SK-N-SH (cell line): ENCODE measurements at places on chromosomes 2 and 18. TPM values are rescaled to one million over a fixed set of nuclear protein-coding genes. Genes with fewer than 3 reads are reported as not detected.

The PAX8 gene
- polyA plus RNA-seq, result 0.08 and 0.23 TPM in 2 replicates

The LINC00305 gene
- not detected in 2 replicates for polyA plus RNA-seq

The SIX3 gene
- 0.58 and 0.67 TPM in 2 replicates for polyA plus RNA-seq

The CACNB4 gene
- polyA plus RNA-seq, result 0.10 and 0.18 TPM in 2 replicates

The SKA1 gene
- 4.3 and 4.5 TPM in 2 replicates for polyA plus RNA-seq

The MEX3C gene
- polyA plus RNA-seq, result 25.1 and 29.9 TPM in 2 replicates

The DSC1 gene
- polyA plus RNA-seq, result not detected in 2 replicates

The FAM110C gene
- polyA plus RNA-seq, result not detected in 2 replicates

The CAPG gene
- 1.2 and 1.3 TPM in 2 replicates for polyA plus RNA-seq

DNA sequence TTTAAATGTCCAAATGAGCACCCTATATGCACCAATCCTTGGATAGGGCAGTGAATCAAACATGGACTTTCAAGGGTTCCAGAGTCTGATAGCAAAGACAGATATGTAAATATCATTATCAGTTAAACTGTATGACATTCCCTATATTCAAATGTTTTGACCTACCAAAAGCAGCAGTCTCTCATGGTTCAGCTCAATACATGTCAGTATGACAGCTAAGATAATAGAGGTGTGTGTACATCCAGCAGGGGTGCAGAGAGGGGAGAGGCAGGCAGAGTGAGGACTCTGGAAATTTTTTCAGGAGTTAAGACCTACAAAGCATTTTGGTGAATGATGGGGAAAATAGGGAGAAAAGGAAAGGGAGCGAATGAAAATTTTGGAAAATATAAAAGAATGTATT is 106.3 kb downstream of the MYO3B start:
- no peak for DNase-seq
- H3K36me3 ChIP-seq, result no peaks in the 10 kb centered on the region
- no peak overlapping the region for H3K4me3 ChIP-seq
- H3K27ac ChIP-seq, result no peak overlapping the region

DNA sequence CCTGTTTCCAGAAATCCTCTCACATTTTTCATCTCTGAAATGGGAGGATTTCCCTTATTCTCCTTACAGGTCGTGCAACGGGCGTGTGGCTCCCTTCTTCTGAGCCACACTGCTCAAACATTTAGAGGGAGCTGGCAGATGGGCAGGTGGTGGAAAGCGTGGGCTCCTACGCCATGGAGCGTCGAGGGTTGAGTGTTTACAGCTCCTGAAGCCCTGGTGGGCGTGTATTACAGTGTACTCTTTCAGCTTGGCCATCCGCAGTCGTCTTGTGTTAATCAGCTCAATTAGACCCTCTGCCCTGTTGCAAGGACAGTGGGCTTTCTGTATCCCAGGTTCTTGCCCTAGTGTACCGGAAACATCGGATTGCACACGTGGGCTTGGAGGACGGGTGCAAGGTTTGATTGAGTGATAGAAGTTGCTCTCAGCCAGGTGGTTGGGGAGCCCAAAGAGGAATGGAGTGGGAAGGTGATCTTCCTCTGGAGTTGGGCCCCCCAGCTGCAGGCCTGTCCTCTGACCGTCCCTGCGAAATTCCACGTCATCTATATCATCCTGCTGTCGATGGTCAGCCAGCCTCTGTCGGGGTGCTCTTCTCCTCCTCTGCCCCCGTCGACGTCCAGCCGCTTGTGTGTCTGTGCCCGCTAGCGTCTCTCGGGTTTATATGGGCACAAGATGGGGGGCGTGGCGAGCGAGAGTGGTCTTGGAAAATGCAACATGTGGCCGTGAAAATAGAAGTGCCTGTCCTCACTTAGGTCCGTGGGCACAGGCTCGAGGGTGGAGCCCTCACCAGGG is 120.3 kb upstream of the DSEL start:
- H3K27ac ChIP-seq, result no peak overlapping the region
- H3K27me3 ChIP-seq, result no peaks in the 10 kb centered on the region
- H3K4me3 ChIP-seq, result no peak overlapping the region
- no peaks in the 10 kb centered on the region; the same call in 1 of the 2 replicates for H3K4me1 ChIP-seq
- DNase-seq, result no peak

DNA sequence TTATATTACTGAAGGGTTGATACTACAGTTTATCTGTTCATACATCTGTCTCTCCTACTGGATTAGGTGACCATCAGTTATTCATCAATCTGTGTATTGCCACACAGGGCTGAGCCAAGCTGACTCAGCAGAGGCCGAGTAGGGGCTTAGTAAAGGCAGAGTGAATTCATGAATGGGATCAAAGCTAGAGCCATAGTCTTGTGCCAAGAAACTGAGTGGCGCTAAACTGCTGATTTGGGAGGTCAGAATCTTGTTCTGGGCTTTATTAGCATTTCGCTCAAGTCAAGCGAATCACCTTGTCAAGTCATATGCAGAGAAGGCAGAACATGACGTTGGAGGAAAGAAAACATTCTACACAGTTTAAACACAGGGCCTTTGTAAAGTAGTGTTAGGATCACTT is 34.1 kb downstream of the SOCS6 start:
- H3K4me3 ChIP-seq, result no peak overlapping the region
- H3K27me3 ChIP-seq, result no peaks in the 10 kb centered on the region
- peaks cover 29% of the 10 kb centered on the region for H3K36me3 ChIP-seq
- no peak overlapping the region for H3K27ac ChIP-seq
- H3K4me1 ChIP-seq, result no peaks in the 10 kb centered on the region
- DNase-seq, result no peak

DNA sequence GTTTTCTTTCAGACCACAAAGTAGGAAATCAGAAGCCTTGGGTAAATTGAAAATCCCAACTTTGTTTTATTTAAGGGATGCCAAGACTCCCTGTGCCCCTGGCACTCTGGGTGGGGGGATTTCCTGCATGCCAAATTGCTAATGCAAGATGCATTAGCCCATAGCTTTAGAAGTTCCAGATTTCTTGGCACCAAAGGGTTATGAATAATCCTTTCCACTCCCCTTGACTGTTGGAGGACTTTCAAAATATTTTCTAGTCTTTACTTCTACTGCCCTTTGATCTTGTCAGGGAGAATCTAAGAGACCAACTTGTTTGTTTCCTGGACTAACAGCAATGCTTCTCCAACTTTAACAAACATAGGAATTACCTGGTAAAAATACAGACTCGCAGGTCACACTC is 81.8 kb upstream of the TGIF1 start:
- no peak for DNase-seq
- no peaks in the 10 kb centered on the region for H3K36me3 ChIP-seq
- no peak overlapping the region for H3K4me3 ChIP-seq
- peak overlapping the region; percentile 39; the same call in 1 of the 2 replicates for H3K27ac ChIP-seq
- H3K27me3 ChIP-seq, result no peaks in the 10 kb centered on the region
- H3K4me1 ChIP-seq, result no peaks in the 10 kb centered on the region

DNA sequence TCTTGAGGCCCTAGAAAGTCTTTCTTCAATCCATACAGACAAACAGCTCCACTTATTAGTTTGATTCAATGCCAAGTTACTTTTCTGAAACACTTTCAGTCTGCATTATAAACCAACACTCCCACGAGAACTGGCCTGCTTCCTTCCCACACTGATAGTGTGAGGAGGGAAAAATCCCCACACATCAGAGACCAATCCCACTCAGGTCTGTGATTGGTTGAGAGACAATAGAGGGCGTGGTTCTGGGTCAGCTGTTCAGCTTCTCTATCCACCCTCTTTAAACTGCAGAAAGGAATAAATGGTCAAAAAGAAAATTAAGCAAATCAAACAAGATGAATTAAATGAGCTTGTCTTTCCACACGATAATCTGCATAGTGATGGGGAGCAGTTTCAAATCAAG is 152.5 kb downstream of the NRP2 start:
- peaks cover 11% of the 10 kb centered on the region; the same call in 1 of the 2 replicates for H3K4me1 ChIP-seq
- no peaks in the 10 kb centered on the region for H3K27me3 ChIP-seq
- no peak overlapping the region for H3K4me3 ChIP-seq
- no peak for DNase-seq

GRCh38 chr2:10135296-10136089 is 13.0 kb downstream of the RRM2 start:
- H3K36me3 ChIP-seq, result peaks cover 12% of the 10 kb centered on the region
- H3K4me1 ChIP-seq, result peaks cover 13% of the 10 kb centered on the region; the same call in 1 of the 2 replicates
- no peaks in the 10 kb centered on the region for H3K27me3 ChIP-seq

GRCh38 chr2:219457784-219458369 is 23.2 kb downstream of the SPEG start:
- peaks cover 19% of the 10 kb centered on the region; the same call in 1 of the 2 replicates for H3K36me3 ChIP-seq
- H3K27me3 ChIP-seq, result no peaks in the 10 kb centered on the region
- no peak overlapping the region for H3K4me3 ChIP-seq
- no peak for DNase-seq
- H3K27ac ChIP-seq, result no peak overlapping the region; the same call in 1 of the 2 replicates

DNA sequence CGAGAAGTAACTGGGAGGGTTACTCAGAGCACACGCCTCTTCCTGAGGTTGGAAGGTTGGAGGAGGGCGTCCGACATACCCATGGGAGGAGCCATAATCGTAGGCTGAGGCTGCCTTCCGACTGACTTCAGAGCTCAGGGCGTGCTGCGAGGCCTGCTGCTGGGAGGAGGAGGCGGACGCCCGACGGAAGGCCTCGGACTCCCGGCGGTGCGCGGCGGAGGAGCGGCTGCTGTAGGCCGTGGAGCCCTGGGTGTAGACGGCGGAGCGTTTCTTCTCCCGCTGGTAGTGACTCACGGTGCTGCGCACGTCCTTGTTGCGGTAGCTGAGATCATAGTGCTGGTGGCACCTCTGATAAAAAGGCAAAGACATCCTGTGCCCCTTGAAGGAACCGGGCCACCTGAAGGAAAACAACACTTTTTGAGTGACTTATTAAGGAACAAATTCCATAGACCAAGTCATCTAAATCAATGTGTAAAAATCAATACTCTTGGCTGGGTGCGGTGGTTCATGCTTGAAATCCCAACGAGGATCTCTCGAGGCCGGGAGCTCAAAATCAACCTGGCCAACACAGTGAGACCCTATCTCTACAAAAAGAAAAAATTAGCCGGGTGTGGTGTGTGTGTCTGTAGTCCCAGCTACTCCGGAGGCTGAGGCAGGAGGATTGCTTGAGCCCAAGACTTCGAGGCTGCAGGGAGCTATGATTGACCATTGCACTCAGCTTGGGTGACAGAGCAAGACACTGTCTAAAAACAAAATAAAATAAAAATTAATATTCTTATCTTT is 4.7 kb downstream of the MYOM1 start:
- peaks cover 7% of the 10 kb centered on the region for H3K4me1 ChIP-seq
- no peak overlapping the region for H3K27ac ChIP-seq

- peak; percentile 64 for DNase-seq
- no peak overlapping the region for H3K4me3 ChIP-seq
- H3K4me1 ChIP-seq, result no peaks in the 10 kb centered on the region
Observed at GRCh38 chr2:224646242-224646846, 61.2 kb upstream of the CUL3 start.

- no peak overlapping the region for H3K4me3 ChIP-seq
- no peaks in the 10 kb centered on the region for H3K27me3 ChIP-seq
Observed at GRCh38 chr2:33810046-33810835, 211.1 kb upstream of the FAM98A start.

DNA sequence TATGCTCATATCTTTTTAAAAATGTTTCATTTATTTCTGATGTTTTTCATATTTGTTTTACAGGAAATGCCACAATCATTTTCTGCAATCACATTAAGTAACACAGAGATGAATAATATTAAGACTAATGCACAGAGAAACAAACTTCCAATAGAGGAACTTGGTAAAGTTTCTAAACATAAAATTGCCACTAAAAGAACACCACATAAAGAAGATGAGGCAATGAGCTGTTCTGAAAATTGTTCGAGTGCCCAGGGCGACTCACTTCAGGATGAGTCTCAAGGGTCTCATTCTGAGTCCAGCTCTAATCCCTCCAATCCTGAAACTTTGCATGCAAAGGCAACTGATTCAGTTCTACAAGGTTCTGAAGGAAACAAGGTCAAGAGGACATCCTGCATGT is 70.4 kb downstream of the APLF start:
- no peaks in the 10 kb centered on the region for H3K27me3 ChIP-seq
- H3K4me1 ChIP-seq, result no peaks in the 10 kb centered on the region
- DNase-seq, result no peak
- H3K36me3 ChIP-seq, result no peaks in the 10 kb centered on the region
- H3K27ac ChIP-seq, result no peak overlapping the region
- H3K4me3 ChIP-seq, result no peak overlapping the region
